ENCODE measurements at places on chromosomes 7 and 10. TPM values are rescaled to one million over a fixed set of nuclear protein-coding genes. Genes with fewer than 3 reads are reported as not detected.

GRCh38 chr10:123808906-123809305 lies 82.7 kb downstream of the CPXM2 start:
- no peak for DNase-seq

GRCh38 chr7:47218378-47219176 lies 363.3 kb downstream of the TNS3 start:
- DNase-seq: no peak

PVRIG gene
- 0.99 TPM for total RNA-seq

PNLIPRP1 gene
- not detected for total RNA-seq
